Left ventricle myocardium superior (tissue), 1 donor: ENCODE measurements at places on chromosomes 16 and 17. TPM values are rescaled to one million over a fixed set of nuclear protein-coding genes. Genes with fewer than 3 reads are reported as not detected.

NPIPB9 gene
- 0.30 TPM for total RNA-seq

RILP gene
- 81.4 TPM for total RNA-seq

NHLRC4 gene
- total RNA-seq = 0.52 TPM

TP53TG3 gene
- 0.77 TPM for total RNA-seq

LDHD gene
- 83.3 TPM for total RNA-seq

TP53TG3C gene
- 0.42 TPM for total RNA-seq

PRR15L gene
- total RNA-seq = not detected

MT4 gene
- total RNA-seq = not detected

C16orf96 gene
- 0.07 TPM for total RNA-seq

MYADML2 gene
- 4.0 TPM for total RNA-seq

NF1 gene
- total RNA-seq = 37.8 TPM

MFAP4 gene
- 34.8 TPM for total RNA-seq

KCNH6 gene
- not detected for total RNA-seq

ABCC3 gene
- 0.37 TPM for total RNA-seq

FBXW10B gene
- total RNA-seq = 0.35 TPM

CYBA gene
- total RNA-seq = 48.6 TPM

SSTR5 gene
- 25.8 TPM for total RNA-seq
